ENCODE measurements at places on chromosomes 7 and 10.

DNA sequence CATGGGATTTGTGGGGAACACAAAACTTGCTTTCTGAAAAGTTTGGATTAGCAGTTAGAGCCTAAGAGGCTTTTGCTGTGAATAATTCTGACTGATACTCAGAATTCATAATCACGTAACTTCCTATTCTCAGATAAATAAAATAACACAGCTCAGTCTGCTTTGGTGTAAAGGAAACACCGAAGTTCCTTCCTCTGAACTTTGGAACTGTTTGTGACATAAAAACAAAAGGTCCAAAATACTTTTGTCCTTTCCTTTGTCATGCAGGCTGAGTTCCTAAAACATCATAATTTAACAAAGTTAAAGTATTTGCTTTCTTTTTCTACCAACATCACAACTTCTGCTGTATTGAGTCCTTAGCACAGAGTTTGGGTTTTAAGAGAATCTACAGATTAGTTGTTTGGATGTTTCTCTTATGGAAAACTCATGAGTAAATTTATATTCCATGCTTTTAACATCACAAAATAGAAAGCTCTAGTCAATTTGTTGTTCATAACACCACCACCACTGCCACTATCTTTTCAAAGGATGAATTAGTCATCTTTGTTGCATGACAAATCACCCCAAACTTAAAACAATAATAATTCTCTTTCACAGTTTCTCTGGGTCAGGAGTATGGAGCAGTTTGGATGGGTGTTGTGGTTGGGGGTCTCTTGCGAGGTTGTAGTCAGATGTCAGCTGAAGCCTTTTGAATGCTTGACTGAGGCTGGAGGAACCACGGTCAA lies 123.4 kb downstream of the REEP3 start:
- no peak overlapping the region for H3K4me3 ChIP-seq
- H3K27me3 ChIP-seq, result no peaks in the 10 kb centered on the region
- peak; percentile 12 for DNase-seq
- H3K36me3 ChIP-seq, result no peaks in the 10 kb centered on the region
- H3K27ac ChIP-seq, result no peak overlapping the region
- H3K4me1 ChIP-seq, result peaks cover 18% of the 10 kb centered on the region

GRCh38 chr7:1537535-1538412 lies 7.3 kb downstream of the MAFK start:
- peaks cover 36% of the 10 kb centered on the region for H3K4me1 ChIP-seq
- H3K27me3 ChIP-seq, result peaks cover 27% of the 10 kb centered on the region
- peaks cover 5% of the 10 kb centered on the region for H3K36me3 ChIP-seq
- peak; percentile 96 for DNase-seq

DNA sequence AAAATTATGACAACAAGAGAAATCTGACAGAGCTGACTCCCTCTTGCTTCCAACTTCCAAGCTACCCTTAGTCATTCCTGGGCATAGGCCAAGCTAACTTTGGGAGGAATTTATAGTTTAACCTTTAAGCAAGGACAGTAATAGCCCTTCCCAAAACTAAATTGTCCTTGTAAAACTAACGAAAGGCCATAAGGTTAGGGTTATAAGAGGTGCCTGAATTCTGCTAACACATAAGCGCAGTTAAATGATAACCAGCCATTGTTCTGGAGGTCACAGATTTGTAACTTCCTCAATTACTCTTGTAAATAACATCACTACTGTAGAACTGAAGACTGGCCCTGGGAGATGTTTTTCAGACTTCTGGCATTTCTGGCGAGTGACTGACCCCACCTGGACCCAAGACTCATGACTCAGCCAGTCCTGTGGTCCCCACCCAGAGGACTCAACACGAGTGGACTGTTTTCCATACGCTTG lies 481.2 kb downstream of the KCNMA1 start:
- peak overlapping the region; percentile 88 for H3K27ac ChIP-seq
- H3K27me3 ChIP-seq, result peaks cover 6% of the 10 kb centered on the region
- 0 out of 2 replicates have a peak, but pooled peaks cover 4% of the 10 kb centered on the region for H3K36me3 ChIP-seq
- peaks cover 48% of the 10 kb centered on the region for H3K4me1 ChIP-seq
- peak overlapping the region; percentile 35 for H3K4me3 ChIP-seq

- H3K4me1 ChIP-seq, result no peaks in the 10 kb centered on the region
- no peak overlapping the region for H3K27ac ChIP-seq
- no peaks in the 10 kb centered on the region for H3K36me3 ChIP-seq
- no peak overlapping the region for H3K4me3 ChIP-seq
- H3K27me3 ChIP-seq, result no peaks in the 10 kb centered on the region
Observed at GRCh38 chr7:156223935-156224832, 411.9 kb upstream of the SHH start.

GRCh38 chr10:43594944-43595589 lies 11.2 kb upstream of the ZNF485 start:
- H3K27ac ChIP-seq, result peak overlapping the region; percentile 85
- peaks cover 9% of the 10 kb centered on the region for H3K36me3 ChIP-seq
- H3K27me3 ChIP-seq, result peaks cover 6% of the 10 kb centered on the region
- H3K4me1 ChIP-seq, result peaks cover 23% of the 10 kb centered on the region
- no peak for DNase-seq
